ENCODE measurements at places on chromosomes 7 and 10. TPM values are rescaled to one million over a fixed set of nuclear protein-coding genes. Genes with fewer than 3 reads are reported as not detected.

The ARHGEF5 gene
- 0.93 TPM for total RNA-seq

DNA sequence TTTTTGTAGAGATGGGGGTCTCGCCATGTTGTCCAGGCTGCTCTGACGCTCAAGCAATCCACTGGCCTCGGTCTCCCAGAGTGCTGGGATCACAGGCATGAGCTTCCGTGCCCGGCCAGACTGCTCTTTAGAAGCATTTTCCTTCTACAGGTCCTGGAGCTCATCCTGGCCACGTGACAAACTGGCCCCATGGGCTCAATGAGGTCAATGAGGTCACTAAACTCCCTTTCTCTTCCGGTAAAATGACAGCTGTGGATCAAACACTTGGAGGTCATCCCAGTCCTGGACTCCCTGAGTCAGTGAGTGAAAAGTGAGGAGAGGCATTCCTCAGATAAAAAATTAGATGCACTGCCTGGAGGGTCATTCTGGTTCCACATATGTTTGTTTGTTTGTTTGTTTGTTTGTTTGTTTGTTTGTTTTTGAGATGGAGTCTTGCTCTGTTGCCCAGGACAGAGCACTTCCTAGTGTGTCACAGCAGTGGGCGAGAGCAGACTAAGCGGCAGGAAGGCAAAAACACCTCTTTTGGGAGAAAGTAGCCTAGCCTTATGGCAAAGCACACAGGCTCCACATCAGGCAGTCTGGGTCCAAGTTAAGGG lies 134.9 kb downstream of the TNS3 start:
- DNase-seq: no peak

The FAM25G gene
- not detected for total RNA-seq

The SPDYE9 gene
- 0.04 TPM for total RNA-seq

The MMP21 gene
- 0.18 TPM for total RNA-seq

The SORCS3 gene
- total RNA-seq: 0.13 TPM

- no peak for DNase-seq
Measured at GRCh38 chr10:64863836-64864235, 1342.6 kb downstream of the REEP3 start.

- no peak for DNase-seq
Measured at GRCh38 chr10:98323221-98324164, 55.5 kb upstream of the LOXL4 start.

The ZNF3 gene
- 31.8 TPM for total RNA-seq

DNA sequence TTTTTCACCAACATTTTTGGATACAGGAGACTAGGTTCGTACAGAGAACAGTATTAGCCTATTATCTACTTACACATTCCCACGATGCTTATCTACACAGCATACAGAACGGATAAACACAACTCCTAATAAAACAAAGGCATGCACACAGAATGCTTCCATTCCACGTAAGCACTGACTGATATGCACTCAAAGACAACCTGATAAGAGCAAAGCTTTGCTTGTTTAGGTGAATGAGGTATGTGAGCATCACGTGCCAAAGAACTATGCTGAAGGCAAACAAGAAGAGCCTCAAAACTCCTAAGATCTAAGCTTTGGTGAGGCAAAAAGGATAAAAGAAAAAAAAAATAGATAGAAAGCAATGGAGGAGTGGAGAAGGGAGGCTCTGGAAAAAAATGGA lies 413.5 kb upstream of the LRRN3 start:
- no peak for DNase-seq
